ENCODE measurements at places on chromosomes 5 and 9.

DNA sequence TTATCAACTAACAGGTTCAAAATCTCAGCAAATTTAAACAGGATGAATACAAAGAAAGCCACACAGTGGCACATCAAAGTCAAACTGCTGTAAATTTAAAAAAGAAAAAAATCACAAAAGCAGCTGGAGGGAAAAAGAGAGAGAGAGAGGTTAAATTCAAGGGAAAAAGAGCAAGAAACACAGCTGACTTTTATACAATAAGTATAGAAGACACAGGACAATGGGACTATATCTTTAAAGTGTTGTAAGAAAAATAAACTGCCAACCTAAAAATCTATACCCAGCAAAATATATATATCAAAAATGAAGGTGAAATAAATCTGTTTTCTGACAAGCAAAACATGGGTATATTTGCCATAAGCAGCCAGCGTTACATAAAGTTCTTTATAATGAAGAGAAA is 261.5 kb downstream of the TLE1 start:
- DNase-seq = no peak

- no peak for DNase-seq
Observed at GRCh38 chr5:17304282-17304681, 86.9 kb downstream of the BASP1 start.

GRCh38 chr5:68028131-68028727 is 187.3 kb upstream of the PIK3R1 start:
- DNase-seq = no peak

DNA sequence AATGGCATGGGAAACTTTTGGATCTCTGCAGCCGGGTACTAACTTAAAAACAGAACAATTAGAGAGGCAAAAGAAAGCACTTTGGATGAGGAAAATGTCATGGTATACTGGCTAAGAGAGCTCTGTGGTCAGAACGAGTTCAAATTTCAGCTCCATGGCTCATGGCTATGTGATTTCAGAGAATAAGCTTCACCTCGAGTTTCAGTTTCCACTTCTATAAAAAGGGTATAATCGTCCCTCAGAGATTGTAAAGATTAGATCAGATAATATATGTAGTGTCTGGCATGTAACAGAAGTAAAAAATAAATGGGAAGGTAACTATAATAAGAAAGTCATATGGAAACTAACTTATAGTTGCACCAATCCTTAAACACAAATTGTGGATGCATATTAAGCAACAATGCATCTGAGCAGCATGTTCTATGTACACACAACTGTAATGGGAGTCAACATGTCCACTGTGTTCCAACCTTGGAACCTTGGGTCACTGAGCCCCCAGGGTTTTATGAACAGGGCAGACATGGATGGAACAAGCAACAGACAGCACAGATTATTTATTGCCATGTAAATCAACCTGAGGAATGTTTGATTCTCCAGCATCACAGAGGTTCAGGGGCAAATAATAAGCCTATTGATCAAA is 145.4 kb downstream of the MAPKAP1 start:
- no peak for DNase-seq

DNA sequence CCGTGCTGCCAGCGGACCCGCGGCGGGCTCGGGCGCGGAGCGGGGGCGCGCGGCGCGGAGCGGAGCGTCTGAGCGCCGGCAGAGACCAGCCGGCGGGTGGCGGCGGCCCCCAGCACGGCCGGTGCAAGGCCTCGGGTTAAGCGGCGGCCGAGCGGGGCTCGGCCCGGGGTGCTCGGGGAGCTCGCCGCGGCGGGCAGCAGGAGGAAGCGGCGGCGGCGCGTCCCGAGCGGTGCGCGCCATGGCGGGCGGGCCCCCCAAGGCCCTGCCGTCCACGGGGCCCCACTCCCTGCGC is 150 bp downstream of the SNX30 start:
- DNase-seq = no peak

GRCh38 chr5:58133631-58134296 is 326.1 kb downstream of the PLK2 start:
- DNase-seq = no peak

GRCh38 chr5:54653956-54654614 is 136.5 kb downstream of the SNX18 start:
- no peak for DNase-seq

DNA sequence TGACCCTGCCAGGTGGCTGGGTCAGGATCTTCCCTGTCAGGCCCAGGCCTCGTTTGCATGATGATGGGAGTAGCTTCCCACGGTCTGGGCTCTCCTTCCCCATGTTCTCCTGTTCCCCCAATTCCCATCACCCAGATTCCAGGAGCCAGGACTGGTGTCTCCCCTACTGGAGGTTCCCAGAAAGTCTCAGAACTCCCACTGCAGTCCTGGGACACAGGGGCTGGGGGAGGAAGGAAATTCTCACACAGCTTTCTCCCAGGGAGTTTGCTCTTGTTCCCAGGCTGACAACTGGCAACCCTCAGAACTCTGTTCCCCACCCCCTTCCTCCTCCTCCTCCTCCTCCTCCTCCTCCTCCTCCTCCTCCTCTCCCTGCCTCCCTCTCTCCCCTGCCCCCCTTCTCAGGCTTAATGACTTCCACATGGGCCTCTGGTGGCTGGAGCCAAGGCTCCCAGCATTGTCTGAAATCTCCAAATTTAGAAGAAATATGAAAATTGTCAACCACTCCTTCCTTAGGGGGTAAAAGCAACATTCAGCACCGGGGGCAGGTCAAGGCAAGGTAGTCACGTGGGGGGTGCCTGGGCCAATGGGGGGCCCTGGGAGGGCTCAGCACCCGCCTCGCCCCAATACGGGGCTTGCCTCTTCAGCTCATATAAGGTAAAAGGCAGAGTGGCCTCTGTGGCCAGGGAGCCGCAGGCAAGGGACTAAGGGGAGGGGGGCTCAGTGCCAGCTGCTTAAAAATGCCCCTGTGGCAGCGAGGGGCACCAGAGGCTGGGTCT is 27.3 kb upstream of the IL17B start:
- DNase-seq = no peak

- DNase-seq = no peak
Observed at GRCh38 chr9:124366476-124367220, 48.6 kb downstream of the PSMB7 start.

DNA sequence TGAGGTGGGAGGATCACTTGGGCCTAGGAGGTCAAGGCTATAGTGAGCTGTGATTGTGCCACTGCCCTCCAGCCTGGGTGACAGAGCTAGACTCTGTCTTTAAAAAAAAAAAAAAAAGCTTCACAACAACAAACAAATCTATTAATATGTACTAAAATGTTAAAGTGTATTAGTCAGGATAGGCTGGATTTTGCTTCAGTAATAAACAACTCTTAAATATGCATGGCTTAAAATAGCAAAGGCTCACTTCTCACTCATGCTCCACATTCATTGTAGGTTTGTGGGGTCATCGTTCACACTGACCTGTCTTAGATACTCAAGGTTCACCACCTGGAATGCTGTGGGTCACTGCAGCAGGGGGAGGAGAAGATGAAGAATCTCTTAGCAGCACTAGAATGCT is 33.8 kb upstream of the COL15A1 start:
- DNase-seq = no peak

GRCh38 chr9:137665697-137666512 is 47.1 kb downstream of the EHMT1 start:
- DNase-seq = no peak

DNA sequence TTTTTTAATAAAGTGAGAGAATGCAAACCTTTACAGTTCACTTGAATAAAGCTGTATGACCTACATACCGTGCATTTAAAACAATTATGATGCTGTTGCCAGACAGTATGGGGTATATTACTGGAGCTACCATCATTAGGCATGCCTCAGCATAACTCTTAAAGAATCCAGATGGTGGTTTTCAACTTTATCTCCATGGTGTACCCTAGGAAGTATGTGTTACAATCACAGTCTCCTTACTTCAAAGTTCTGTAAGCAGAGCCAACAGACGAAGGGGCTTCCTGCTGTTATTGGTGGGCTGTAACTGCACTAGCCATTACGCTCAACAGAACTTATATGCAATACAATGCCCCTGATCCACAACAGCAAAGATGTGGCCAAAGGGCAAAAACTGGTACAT is 803.3 kb downstream of the DTWD2 start:
- no peak for DNase-seq

GRCh38 chr5:156380848-156381247 is 53.9 kb downstream of the SGCD start:
- no peak for DNase-seq

- DNase-seq = no peak
Observed at GRCh38 chr5:109739741-109740728, 50.3 kb downstream of the MAN2A1 start.

DNA sequence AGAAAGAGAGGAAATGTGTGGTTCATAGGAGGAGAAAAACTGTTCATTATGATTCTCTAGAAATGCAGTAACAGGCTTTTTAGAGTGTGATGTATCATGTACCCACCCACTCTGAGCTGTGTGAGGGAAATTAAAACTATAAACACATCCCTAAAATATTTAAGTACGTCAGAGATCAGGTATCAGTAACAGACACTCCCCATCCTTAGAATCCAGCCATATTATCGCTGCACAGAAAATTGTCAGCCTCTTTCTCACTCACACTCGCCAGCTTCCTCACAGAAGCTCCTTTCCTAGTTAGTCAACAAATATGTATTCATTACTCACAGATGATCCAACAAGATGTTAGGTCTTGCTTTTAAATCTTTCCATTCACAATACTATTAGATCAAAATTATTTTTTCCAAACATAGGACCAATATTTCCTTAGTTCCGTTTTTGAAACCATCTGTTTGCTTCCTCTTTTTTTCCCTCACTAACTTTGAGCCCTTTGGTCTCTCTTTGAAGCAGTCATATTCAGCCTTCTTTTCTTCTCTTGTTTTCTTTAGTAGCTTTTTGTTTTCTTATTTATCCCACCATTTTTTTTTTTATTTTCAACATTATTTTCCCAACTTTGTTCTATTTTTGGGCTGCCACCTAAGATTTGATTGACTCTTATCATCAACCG is 13.6 kb upstream of the MAST4 start:
- no peak for DNase-seq

DNA sequence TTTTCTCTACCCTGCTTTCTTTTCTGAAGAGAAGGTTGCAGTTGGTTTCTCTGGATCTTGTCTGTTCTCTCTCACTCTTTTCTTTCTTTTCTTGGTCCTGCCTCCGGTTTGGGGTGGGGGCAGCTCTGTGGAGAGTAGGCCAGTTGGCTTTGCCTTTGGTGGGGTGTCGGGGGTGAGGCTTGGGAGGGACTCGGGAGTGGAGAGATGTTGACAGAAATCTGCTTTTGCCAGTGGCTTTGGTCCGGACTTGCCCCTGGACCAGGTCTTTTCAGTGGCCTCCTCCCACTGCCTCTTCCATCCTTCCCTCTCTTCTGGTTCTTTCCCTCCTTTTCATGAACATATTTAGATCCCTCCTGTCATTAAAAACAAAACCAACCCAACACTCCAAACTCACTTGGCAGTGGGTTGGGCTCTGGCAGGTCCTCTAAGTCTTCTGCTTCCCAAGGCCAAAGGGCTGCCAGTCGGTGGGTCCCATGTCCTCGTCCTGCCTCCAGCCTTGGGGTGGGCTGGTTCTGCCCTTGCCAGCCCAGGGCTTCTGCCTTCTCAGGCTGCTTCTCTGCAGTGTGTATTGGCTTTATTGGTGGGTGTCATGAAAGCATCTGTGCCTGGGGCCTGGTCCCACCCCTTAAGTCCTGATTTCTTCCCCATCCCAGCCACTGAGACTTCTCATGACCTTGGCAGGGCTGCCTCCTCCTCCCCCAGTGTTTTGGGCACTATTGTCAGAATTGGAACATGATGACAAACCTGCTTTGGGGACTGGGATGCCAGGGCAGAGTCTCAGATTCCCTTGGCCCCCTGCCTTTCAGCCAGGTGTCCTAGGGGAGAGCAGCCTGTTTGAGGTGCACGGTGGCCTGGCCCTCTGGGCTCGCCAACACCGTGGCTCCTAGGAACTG is 16.9 kb downstream of the ANKRD33B start:
- no peak for DNase-seq

DNA sequence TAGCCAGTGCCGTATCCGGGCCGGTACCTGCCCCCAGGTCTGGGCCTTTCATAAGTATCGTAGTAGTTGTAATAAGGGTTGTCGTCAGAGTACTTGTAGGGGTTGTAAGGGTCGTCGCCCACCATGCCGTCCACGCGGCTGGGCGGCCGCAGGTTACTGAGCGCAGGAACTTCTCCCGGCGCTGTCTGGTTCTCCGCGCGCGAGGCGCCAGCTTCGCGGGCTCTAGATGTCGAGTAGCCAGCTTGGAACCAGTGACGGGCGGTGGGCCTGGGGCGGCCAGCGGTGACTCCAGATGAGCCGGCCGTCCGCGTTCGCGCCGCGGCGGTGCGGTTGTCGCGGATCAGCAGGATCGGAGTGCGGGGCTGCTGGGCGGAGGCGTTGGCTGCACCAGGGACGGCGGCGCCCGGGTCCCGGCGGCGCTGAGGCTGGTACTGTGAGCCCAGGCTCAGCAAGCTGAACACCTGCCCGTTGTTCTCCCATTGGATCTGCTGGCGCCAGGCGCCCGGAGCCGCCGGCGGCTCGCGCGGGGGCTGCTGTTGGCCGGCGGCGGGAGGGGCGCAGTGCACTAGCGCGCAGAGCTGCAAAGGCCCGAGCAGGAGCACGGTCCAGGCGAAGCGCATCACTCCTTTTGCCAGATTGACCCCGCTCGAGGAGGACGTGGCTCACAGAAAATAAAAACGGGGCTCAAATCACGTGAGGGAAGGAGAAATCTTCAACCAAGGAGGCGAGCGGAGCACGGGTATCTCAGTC is 518 bp downstream of the LOX start:
- no peak for DNase-seq

DNA sequence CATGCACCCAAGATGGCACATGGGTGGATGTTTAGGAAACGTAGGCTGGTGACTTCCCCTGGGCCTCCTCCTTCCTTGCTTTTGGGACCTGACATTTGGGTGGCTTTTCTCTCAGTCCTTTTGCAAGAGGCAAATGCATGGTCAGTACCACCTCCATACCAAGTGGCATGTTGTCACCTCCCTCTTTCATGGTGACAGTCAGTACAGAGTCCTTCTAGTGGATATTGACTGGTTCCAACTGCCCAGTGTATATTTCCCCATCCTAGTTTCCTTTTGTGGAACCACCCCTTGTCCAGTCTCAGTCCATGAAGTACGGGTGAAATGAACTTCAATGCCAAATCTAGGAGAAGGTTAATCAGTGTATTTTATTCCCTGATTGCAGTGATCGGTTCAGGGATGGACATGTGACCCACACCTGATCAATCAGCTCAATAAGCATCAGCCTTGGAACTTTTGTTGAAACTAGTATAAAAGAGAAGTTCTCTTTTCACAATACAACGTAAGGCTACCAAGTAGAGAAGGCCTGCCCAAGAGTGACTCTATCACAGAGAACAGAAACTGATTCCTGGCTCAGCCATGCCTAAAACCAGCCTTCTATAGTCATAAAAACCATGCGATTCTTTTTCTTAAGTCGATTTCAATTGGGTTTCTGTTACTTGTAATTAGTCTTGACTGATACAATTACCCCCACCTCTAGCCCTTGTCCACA is 143.4 kb upstream of the KLF9 start:
- no peak for DNase-seq

GRCh38 chr9:79353856-79354520 is 217.8 kb upstream of the TLE4 start:
- no peak for DNase-seq

DNA sequence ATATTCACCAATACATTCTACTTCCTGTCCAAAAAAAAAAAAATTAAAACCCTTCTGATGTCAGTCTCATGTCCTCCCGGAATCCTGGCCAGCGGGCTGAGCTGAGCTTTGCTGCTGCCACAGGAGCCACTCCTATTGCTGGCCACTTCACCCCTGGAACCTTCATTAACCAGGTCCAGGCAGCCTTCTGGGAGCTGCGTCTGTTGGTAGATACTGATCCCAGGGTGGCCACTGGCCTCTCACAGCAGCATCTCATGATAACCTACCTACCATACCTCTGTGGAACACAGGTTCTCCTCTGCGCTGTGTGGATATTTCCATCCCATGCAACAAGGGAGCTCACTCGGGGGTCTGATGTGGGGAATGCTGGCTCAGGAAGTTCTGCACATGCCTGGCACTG is 21.0 kb upstream of the NPM1 start:
- DNase-seq = no peak
